Fibroblast of skin of back (primary cell): ENCODE measurements at places on chromosomes 11 and 22.

- DNase-seq, result peak; percentile 11
Measured at GRCh38 chr11:106021181-106021966, 666 bp downstream of the MSANTD4 start.

DNA sequence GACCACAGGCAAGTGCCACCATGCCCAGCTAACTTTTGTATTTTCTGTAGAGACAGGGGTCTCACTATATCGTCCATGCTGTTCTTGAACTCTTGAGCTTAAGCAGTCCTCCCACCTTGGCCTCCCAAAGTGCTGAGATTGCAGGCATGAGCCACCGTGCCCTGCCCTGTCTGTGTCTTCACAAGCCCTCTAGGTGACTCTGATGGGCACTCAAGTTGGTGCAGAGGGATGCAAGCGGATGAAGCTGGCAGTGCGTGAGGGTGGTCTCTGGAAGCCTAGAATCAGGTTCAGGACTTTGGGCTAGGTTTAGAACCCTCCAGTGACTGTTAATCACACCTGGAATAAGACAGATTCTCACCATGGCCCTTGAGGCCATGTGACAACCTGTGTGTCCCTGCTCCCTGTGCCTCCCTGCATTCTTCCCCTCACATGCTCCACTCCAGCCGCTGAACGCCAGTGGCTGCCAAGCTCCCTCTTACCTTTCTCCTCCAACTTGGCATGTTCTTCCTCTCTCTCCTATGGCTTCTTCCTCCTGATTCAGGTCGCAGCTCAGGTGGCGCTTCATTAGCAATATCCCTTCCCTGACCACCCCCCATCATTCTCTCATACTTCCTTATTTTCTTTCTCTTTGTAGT, 242.3 kb upstream of the TBCEL start:
- no peak for DNase-seq

GRCh38 chr11:65134240-65134951, at the start of gene SYVN1:
Gene SYVN1 (minus strand): TSS chr11:65134519. CDS start chr11:65133601, 918 bp downstream.
- peak; percentile 91 for DNase-seq

DNA sequence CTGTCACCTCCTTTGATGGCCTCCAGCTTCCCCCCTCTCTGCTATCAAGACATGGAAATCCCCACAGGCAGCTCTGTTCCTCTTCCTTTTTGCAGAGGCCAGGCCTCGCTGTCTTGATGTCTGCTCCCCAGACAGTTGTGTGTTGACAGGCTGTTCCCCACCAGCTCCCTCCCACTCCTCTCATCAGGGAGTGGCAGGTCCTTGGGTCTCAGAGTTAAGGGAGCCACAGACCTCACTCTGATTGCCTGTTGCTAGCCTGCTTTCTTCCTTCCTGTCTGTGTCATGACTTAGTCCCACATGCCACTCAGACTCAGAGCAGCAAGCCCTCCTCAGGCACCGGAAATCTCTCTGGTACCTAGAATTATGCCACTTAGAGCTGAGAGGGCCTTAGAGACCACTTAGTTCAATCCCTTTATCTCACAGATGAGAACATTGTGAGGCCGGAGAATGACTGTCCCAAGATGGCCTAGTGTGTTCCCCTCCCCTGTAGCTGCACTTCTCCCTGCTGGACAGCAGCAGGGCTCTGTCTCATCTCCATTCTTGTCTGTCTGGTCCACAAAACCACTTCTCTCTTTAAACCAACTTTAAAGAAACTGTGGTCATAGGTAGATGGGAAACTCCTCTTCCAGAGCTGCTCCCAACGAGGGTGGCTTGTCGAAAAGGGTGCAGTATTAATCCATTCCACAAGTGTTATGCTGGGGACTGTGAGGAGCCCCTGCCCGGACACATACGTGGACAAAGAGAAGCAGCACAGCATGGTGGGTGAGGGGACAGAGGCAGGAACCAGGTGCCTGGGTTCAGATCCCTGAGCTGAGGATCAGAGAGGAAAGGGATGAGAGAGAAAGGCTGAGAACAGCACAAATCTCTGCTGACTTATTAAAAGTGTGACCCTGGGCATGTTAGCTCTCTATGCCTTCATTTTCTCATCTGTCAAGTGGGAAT, 4.2 kb downstream of the AMPD3 start:
- no peak for DNase-seq

DNA sequence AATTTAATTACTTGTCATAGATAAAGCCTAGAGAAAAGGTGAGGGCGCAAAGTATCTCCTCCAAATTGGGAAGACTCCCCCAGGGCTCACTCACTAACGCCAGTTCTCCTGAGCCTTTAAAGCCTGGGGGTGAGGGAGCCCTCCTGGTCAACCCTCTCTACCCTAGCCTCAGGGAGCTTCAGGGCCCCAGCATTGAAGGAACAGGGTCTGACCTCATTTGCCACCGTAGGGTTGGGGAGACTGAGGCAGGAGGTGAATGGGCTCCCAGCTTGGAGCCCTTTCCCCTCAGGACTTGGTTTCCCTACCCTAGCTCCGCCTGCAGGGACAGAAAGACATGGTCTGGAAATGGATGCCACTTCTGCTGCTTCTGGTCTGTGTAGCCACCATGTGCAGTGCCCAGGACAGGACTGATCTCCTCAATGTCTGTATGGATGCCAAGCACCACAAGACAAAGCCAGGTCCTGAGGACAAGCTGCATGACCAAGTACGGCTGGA, 1.7 kb downstream of the FOLR2 start:
- DNase-seq, result no peak

DNA sequence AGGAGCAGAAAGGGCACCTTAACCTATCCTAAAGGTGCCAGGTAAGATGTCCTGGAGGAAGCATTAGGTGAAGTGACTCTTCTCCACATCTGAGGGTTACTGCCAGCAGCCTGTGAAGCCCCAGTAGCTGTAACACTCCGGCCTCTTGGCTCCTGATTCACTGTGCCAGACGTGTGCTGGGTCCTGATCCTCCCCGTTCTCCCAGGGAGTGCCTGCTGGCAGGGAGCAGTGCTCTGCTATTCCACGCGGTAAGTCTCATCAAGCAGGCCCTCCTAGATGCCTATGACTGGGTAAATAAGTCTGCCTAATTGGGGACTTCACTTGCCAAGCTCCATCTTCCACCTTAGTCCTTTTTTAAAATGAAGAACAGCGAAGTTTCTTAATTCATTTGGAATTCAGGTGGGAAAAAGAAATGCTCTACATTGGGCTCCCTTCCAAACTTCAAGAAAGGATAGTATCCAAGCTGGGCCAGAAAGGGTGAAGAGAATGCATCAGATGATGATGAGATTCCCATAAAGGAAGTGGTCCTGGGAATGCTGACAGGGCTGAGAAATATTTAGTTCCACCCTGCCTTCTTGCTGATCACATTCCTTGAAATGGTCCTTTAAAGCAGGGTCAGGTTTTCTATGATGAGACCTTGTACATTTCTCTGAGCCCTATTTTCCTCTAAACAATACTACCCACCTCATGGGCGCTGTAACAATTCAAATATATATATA, 188.0 kb downstream of the MAML2 start:
- DNase-seq, result peak; percentile 92

DNA sequence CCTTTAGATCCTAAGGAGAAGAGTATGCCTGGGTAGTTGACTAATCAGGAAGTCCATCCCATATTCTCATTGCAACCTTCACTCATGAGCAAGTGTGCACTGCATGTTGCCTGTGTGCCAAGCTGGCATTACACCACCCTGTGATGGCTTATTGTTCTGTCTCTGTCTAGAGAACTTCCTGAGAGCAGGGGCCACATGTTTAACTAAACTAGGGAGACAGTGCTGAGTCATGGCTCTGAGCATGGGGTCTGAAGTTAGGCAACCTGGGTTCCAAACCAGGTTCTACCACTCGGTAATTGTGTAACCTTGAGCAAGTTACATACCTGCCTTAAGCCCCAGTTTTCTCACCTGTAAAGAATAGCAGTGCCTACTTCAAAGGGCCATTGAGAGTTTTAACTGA, 39.6 kb downstream of the CSNK2A3 start:
- DNase-seq, result peak; percentile 60

- DNase-seq, result peak; percentile 98
Measured at GRCh38 chr11:10908215-10908951, 50.5 kb upstream of the ZBED5 start.

GRCh38 chr22:38270091-38270992, 2.5 kb downstream of the TMEM184B start:
- peak; percentile 69 for DNase-seq

DNA sequence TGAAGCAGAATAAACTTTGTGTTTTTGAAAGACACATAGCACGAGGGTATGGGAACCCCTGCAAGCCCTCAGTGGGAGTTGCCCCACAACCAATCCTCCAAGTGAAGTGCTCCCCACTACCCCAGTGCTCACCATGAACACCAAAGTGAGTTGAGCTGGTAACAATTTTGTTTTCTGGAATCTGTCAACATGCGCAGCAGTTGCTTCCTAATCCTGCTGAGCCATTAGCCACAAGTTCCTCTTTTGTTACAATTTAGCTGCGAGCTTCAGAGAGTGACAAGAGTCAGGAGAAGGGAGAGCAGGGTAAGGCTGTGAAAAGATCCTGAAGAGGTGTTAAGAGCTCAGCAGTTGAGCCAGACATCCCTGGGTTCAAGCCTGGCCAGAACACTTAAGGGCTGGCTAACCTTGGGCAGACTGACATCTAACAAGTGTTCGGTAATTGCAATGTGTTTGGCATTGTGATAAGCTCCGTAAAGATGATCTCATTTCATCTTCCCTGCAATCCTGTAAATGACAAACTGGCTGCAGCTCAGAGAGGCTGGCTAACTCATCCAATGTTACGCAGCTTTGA, 24.1 kb upstream of the ASPHD2 start:
- DNase-seq, result no peak

GRCh38 chr11:68303083-68303482, 9.3 kb upstream of the LRP5 start:
- no peak for DNase-seq

GRCh38 chr22:17264321-17265052, 45.3 kb upstream of the ADA2 start:
- peak; percentile 11 for DNase-seq

- no peak for DNase-seq
Measured at GRCh38 chr11:27429761-27430393, 42.7 kb downstream of the LGR4 start.

DNA sequence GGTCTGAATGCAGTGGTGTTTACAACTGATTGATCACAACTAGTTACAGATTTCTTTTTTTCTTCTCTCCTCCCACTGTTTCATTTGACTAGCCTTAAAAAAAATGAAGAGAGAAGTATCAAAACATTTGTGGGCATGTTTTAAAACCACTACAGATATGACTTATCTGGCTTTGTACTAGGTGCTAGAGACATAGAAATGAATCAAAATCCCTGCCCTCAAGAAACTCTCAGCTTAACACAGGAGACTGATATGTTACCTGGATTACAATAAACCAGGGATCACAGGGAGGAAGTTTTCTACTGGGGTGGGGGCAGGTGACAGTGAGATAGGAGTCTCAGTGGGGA, 25.2 kb upstream of the CTR9 start:
- DNase-seq, result no peak
